ENCODE measurements at places on chromosomes 2 and 18.

GRCh38 chr2:229089776-229090175 is 181.3 kb downstream of the PID1 start:
- DNase-seq: no peak

- no peak for DNase-seq
Measured at GRCh38 chr18:9616049-9616448, 1.7 kb upstream of the PPP4R1 start.

DNA sequence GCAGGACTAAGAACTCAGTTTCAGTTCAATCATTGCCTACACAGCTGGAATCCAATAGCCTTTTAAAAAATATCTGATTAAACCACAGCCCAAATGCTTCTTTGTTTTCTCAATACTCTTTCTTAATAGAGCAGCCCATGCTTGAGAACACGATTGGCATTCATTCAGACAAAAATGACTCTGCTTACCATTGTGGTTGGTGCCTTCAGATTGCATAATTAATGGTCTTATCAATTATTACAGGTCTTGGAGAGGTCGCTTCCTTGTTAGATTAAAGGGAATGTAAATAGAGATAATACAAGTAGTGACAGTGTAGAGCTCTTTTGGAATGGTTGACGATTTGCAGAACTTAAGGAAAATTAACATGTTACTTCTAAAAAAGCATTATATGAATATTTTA is 107.2 kb downstream of the RNF152 start:
- DNase-seq: no peak

DNA sequence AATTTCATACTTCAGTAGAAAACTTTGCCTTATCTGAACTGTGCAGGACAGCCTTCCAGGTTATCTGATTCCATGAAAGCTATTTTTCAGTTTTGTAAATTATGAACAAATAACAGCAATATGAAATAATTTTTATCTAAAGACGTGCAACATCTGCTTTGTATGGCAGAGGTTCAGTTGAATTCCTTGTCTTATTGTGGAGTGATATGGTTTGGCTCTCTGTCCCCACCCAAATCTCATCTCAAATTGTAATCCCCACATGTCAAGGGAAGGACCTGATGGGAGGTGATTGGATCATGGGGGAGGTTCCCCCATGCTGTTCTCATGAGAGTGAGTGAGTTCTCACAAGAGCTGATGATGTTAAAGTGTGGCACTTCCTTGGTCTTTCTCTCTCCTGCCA is 18.1 kb upstream of the RPIA start:
- no peak for DNase-seq

DNA sequence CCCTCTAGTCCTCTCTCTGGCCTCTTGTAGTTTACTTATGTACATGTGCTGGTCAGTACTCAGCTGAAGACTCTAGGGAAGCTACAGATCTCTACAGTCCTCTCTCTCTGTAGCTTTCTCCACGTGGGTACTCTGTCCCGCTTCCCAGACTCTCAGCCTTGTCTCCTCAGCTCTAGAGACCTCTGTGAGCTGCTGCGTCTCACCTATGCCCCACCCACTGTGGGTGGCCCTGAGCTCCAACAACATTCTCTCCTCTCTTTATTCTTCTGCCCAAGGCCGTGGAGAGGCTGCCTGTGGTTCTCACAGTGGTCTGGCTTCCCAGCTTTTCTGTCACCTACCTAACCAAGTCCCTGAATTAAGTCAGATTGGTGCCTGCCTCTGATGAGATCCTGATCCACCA is 33.4 kb downstream of the MFSD6 start:
- no peak for DNase-seq

GRCh38 chr2:210190345-210190744 is 19.1 kb upstream of the KANSL1L start:
- DNase-seq: no peak

DNA sequence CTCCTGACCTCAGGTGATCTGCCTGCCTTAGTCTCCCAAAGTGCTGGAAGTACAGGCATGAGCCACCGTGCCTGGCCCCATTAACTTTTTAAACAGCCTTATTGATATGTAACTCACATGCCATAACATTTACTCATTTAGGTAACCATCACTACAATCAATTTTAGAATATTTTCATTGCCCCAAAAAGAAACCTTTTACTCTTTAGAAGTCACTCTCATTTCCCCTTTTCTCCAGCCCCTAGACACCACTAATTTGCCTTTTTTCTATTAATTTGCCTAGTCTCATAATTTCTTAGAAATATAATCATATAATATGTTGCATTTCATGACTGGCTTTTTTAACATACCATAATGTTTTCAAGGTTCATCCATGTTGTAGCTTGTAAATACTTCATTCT is 57.2 kb upstream of the TACR1 start:
- no peak for DNase-seq

GRCh38 chr18:35564795-35565453 is 16.6 kb upstream of the GALNT1 start:
- DNase-seq: no peak

DNA sequence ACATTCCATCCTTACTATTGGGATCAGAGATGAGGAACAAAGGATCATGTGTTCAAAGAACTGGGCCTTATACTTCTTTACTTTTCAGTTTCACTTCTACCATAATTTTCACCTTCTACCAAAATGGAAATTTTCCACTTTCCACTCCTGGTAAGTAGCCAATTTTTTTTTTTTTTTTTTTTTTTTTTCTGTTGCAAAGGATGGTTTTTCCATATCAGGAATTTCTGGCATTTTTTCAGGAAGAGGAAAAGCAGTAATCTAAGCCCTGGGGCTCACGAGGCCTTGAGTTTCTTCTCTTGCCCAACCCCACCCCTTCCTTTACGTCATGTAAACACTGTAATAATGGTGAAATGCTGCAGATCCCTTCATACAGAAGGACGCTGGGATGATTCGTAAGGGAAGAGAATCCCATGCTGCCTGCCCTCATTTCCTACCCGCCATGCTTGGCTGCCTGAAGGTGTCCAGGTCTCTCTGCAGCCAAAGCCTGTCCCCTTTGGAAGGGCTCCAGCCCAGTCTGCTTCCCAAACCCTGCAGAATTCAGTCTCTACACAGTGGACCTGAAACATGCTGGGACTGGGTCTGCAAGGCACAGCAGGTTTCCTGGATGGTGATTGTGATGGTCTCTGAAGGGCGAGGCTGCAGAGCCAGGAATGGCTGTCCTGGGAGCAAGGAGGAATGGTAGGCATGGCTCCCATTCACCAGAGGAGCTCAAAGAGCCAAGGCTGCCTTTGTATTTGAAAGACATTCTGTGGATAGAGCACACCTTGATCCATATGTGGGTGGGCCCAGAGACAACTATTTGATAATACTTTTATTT is 57.0 kb downstream of the EFR3B start:
- DNase-seq: no peak

GRCh38 chr2:170716851-170717598 is 1.9 kb downstream of the SP5 start:
- peak; percentile 38 for DNase-seq

GRCh38 chr18:21456428-21457178 is 143.9 kb downstream of the ESCO1 start:
- no peak for DNase-seq

- DNase-seq: no peak
Measured at GRCh38 chr2:223086370-223086981, 34.5 kb downstream of the KCNE4 start.

Measured in activated naive CD4-positive, alpha-beta T cell treated with anti-CD3 and anti-CD28 coated beads, Interleukin-2, amount 10 ng/mL, durations not matched to agents 7 days and 5 days (primary cell).